Hepatocyte (in vitro differentiated cells): ENCODE measurements at places on chromosomes 2 and 18.

DNA sequence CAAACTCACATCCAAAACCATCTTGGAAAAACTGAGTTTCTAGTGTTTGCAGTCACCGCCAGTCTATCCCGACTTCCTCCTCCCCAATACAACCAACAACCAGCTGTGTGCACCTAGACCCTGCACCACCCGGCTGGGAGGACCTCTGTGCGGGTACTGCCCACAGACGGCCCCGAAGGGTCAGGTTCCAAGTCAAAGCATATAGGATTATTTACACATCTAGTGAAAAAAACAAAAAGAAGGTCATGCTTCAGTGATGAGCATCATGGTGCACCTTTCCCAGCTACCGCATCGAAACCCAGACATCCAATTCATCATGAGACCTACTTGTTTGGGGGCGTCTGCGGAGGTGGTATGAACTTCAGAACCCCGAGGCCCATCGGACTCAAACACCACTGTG lies 124.8 kb downstream of the ZNF516 start:
- no peak for DNase-seq

GRCh38 chr2:182924306-182924705 lies 57.9 kb upstream of the FRZB start:
- no peak for DNase-seq

DNA sequence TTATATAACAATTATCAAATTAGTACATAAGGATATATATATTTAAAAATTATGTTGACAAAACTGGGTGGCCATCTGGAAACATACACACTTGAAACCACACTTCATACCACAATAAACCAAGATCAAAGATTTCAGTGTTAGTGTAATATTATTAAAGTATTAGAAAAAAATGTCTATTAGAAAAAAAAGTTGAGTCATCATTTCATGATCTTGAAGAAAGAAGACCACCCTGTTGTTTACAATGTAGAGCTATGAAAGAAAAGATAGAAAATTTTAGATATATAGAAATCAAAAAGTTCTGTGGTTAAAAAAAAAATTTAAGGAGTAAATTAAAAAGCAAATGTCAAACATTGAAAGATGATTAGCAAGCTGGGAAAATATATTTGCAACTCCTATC lies 224.5 kb upstream of the CDH20 start:
- no peak for DNase-seq

DNA sequence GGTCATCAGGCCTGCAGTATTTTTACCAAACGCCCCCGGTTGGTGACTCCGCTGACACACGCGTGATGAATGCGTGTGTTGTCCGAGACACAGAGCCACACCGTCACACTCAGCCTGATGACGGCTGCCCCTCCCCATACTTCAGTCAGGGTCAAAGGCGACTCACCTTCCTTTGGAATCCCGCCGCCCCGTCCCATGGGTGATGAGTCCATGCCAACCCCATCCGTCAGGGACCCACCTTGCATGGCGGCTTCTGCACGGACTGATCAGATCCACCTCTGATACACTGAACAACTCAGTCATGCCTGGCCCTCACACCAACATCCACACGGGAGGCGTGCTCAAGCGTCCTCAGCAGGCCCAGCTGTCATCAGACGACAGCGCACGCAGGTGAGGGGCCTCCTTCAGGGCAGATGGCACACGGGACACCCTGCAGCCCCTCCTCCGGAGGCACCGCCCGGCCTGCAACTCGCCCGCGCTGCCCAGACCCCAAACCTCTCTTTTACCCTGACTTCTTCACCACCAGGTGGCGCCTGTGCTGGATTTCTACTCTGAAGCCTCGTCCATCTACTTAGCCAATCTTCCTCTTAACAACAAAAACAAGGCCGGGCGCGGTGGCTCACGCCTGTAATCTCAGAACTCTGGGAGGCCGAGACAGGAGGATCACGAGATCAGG lies 89.2 kb downstream of the ZNF516 start:
- peak; percentile 54 for DNase-seq
